ENCODE measurements at places on chromosomes 5 and 9.
A peak's percentile ranks its signal among the peaks of the same experiment; 100 is the strongest.

DNA sequence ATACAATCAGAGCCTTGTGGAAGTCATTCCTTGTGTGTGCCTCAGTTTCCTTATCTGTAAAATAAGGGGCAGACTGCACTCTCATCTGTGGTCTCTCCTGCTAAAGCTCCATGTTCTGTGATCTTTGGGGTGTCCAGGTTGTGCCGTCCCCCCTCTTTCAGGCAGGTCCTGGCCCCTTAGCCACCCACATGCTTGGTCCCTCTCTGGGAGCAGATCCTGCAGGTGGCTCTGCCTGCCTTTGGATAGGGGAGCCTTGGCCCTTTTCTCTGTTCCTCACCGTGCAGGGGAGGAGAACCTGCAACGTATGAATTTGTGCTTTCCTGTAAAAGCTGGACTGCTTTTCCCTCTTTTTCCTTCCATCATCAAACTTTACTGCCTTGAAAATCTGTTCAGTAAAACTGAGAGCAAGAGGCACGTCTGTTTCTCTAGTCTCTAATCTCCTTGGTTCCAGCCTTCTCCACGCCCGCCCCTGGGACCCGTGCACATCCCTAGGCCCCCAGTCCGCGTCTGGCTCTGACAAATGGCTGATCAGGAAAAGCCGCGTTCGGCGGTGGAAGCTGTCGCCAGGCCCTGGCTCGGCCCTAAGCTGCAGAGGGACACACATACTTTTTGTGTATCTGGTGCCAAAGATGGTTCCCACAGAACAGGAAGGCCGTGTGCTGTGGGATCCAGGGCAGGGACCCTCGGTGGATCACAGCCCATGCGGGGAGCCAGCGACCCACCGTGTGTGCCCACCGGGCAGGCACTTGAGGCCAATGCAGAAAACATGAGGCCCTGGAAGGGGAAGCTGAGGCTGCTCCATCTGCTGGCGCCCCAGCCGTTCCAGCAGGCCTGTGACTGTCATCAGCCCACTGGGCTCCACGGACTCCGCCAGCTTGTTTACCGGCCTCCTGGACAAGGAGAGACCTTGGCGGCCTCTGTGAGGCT is 43.4 kb upstream of the COL5A1 start:
- DNase-seq = no peak

DNA sequence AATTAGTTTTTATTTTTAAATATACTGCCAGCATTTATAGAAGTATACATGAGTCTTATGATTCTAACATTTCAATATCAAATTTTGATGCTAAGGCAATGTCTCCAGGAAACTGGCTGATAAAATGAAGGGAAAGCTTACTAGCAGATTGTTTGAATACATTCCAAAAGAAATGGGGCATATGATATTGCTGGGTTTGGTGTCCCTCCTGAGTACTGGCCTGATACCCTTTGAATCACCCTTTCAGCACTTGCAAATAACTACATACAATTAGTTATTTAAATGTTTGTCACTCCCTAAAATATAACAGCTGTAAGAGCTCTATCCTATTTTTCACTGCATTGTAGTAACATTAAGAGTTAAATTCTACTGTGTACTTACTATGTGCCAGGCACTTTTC is 360.8 kb downstream of the HCN1 start:
- no peak for DNase-seq

GRCh38 chr9:133995012-133995896 is 3.1 kb upstream of the VAV2 start:
- DNase-seq = no peak

DNA sequence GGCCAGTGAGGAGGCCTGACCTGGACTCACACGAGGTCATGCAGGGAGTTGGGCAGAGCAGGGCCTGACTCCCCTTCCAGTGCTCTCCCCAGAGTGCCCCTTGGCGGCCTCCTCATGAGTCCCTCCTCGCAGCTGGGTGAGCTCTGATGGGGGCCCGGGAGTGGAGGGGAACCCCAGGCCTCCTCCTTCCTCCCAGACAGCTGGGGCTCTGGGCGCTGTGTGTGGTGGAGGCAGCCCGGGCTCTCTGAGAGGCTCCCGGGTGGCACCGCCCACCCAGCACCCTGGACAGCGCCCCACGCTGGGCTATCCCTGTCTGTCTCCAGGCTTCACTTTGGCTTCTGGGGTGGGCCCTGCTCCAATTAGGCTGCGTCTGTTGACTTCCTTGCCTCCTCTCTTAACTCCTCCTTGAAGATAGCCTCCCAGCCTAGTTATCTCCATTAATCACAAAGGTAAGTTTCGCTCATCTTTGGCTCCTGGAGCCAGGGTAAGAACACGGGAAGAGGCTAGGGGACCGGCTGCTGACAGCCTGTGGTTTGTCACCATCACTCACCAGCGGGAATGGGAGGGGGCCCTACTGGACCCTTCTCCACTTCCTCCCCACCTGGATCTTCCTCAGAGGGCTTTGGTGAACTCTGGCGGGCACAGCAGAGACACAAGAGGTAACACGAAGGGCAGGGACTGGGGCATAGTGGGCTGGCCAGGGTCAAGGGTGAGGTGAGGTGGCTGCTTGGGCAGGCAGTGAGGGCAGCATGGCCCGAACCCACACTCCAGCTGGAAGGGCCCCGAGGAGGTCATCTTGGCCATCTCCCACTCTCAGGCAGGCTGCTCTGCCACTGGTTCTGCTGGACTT is 13.1 kb downstream of the PSD2 start:
- peak; percentile 27 for DNase-seq

DNA sequence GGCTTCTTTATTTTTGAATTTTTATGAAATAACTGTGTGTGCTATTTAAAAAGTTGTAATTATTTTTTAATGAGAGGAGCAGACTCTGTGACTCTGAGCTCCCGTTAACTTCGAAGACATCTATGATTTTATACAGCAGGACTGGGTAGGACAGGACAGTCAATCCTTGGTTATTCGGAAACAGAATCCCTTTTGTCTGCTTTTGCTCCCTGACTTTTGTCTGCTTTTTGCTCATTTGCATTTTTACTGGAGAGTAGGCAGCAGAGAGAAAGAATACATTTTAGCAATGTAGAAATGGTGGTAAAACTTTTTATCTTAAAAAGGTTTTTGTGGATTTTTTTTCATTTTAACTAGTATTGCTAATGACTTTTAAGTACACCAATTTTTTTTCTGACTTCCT is 303.6 kb downstream of the ARHGAP26 start:
- DNase-seq = no peak

- DNase-seq = no peak
Measured at GRCh38 chr5:178872302-178872701, 12.5 kb downstream of the ZNF354B start.

DNA sequence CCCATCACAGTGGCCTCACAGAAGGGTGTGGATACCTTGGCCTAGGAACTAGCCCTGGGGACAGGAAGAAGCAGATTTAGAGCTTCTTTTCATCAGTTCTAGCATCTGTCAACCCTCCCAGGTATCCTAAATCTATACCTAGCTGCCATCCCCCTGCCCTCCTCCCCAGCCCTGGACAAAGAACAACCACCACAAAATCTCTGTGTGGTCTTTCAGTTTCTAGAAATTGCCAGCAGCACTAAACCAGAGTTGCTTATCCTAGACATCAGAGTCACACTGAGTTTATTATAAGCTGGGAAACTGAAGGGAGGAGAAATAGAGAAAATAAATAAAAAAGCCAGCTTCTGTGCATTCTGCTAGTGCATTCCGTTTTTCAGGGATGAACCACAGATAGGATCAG is 14.6 kb downstream of the CCDC180 start:
- DNase-seq = no peak

DNA sequence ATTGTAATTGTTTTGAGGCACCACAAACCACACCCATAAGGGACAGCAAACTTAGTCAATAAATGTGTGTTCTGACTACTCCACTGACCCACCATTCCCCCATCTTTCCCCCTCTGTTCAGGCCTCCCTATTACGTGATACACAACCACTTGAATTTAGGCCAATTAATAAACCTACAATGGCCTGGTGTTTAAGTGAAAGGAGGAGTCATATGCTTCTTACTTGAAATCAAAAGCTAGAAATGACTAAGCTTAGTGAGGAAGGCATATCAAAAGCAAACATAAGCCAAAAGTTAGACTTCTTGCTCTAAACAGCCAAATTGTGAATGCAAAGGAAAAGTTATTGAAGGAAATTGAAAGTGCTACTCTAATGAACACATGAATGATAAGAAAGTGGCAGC is 14.6 kb downstream of the ZBTB43 start:
- no peak for DNase-seq

DNA sequence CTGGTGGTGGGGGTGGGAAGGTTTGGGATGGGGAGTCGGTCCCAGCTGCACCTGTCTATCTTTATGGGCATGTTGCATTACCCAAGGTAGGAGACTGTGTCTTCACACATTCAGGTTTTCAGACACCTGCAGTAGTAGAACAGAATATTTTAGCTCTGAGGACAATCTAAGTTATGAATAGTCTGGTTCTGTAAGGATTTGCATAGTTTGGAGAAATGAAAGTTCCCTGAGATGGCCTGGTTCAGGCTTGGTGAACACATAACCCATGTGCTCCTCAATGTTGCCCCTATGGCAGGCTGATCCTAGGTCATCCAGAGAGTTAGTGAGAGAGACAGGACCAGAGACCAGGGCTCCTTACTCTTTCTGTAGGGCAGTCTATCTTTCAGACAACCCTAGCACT is 20.7 kb downstream of the TNFSF8 start:
- no peak for DNase-seq

GRCh38 chr5:17185773-17186172 is 31.7 kb upstream of the BASP1 start:
- peak; percentile 45 for DNase-seq

- DNase-seq = no peak
Measured at GRCh38 chr9:129353697-129354336, 175.8 kb upstream of the IER5L start.

- peak; percentile 42 for DNase-seq
Measured at GRCh38 chr5:134555890-134556311, 30.4 kb downstream of the JADE2 start.

- no peak for DNase-seq
Measured at GRCh38 chr9:134026581-134026980, 1.3 kb downstream of the BRD3OS start.

DNA sequence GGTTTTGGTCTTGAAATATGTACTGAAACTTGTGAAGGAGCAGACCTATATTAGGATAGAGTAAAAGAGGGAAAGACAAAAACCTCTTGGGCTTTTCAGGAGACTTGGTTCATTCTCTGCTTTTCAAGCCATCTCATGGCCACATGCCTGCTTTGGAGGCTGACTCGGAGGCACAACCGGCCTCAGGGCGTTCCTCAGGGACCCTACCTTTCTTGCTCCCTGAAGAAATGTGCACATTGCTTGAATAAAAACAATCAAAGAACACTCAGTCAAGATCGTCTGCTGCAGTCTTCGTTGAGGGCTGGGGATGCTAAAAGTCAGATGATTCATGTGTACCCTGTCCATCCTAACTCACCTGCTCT is 994 bp downstream of the IRGM start:
- DNase-seq = no peak

DNA sequence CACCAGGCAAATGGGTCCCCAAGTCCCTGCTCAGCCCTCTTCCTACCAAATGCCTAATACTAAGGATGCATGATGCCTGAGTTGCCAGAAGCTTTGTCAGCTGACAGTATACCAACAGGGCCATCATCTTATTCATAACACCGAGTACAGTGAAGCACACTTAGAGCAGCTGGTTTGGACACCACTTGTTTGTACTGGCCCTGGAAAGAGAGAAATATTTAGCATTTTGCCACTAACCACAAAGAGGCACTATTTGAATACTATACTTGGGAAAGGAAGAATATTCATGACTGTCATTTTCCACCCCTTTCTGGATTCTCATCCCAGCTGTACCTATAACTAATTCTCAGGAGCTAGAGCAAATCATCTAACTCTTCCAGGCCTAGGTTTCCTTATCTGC is 364.4 kb upstream of the KIF2A start:
- no peak for DNase-seq

GRCh38 chr9:84343111-84343521 is 2.6 kb upstream of the SLC28A3 start:
- no peak for DNase-seq

GRCh38 chr5:63401436-63402046 is 560.7 kb downstream of the HTR1A start:
- peak; percentile 37 for DNase-seq

DNA sequence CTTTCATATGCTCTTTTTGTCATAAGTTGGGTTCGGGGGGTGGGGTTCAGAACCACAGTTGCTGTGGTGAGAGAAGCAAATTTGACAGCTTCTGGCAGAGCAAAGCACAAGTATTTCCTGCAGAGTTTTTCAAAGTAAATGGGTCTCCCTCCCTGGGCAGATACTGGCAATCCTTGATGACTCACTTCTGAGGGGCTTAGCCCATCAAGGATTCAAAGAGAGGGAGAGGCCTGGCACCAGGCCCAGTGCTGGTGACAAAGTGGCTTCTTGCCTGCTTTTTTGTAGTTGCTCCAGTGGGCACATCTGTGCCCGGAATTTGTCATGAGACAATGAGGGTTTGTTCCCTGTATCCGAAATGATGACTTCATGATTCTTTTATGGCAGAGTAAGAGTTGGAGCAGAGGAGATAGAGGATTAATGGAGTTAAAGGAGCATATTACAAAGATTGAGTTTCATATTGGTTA is 46.6 kb upstream of the TNC start:
- no peak for DNase-seq

GRCh38 chr5:151738125-151738848 is 20.1 kb downstream of the ATOX1 start:
- no peak for DNase-seq

- no peak for DNase-seq
Measured at GRCh38 chr5:95605786-95606185, 14.1 kb upstream of the GPR150 start.

DNA sequence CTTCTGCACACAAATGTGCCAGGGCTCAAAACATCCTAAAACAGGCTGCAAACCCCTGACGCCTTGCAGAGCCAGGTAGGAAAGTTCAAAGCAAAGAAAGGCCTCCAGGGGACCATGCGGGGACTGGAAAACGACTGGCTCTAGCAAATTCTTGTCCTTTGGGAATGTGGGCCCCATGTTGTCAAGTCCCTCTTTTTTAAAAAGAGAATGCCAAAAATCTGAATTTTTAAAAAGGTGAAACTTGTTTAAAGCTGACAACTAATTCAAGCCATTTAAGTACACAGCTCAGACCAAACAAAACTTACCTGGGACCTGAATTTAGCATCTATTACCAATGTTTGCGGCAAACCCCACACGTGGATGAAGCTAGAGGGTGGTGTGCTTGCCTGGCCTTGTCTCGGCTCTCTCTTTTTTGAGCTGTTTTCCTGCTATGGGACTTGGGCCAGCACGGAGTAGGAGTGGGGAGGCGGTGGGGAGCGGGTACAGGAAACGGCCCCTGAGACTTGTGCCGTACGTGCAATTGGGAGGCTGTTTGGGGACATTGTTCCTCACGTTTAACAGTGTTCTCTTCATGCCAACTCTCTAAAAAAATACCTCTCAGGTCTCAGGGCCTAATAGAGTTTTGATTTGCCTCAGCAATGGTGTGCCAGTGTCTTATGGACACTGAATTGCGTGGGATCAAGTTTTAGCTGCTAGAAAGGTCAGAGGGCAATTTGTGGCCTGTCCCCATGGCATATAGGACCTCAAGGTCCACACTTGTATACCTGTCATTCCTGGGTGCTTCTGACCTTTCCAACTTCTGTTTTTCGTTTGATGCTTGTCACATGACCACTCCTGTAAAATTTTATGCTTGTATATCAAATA is 15.1 kb upstream of the PHF19 start:
- DNase-seq = no peak
